ENCODE measurements at places on chromosomes 13 and 19.

DNA sequence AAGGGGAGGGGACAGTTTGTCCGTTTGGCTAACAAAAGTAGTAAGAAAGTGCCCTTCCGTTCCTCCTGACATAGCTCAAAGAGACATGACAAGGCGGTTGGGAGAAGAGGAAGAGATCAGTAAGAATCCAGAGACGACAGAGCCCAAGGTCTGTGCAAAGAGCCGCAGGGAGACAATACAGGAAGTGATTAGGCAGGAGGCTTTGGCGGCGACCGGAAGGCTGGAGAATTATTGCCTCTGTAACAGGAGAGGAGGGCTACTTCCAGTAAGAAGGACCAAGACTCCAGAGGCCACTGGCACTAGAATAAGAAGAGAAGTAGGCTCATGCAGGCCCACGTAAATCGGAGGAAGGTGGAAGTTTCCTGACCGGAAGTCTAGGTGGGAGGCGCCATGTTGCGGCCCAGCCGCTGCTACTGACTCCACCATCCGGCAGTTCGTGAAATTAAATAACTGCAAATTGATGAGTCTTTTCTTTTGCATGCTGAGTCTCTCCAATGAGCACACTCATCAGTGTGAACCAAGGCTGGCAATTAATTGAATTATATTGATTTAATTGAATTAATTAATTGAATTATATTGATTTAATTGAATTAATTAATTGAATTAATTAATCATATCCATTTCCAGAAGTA is 9.9 kb downstream of the RFX2 start:
- DNase-seq, result no peak

DNA sequence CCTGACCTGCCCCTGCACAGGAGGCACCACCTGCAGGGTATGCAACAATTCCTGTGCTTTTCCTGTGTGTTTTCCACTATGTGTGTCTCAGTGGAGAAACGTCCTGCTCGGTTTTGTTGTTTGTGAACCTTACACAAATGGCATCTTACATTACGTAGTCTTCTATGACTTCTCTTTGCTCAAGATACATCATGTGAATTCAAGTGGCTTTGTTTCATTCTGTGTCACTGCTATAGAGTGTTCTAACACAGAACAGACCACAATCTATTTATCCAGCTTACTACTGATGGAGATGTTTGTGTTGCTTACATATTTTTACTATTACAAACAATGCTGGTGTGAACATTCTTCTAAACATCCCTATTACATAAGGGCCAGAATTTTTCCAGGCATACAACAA is 97.7 kb downstream of the ANKRD10 start:
- no peak for DNase-seq

DNA sequence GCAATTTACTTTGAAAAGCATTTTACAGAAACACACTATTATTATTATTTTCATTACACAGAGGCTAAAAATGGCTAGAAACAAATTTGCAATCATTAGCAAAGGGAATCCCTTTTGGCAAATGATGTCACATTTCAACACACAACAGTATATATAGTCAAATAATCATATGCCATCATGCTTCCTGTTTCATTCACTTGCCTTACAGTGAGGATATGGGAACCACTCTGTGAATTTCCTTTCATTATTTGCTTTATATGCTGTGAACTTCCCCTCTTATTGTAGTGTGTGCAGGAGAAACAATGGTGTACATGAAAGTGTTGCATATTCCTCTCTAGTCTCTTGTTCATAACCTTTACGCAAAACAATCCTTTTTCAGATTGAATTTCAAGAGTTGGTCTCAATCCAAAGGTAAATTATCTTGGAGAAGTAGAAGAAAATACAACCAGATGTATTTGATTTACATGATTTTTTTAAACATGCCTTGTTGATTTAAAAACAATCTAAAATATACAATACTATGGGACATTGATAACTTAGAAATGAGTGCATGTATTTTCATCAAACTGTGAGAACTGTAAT is 657.3 kb downstream of the EFNB2 start:
- DNase-seq, result no peak

- DNase-seq, result no peak
Measured at GRCh38 chr19:43430142-43430710, 15.5 kb downstream of the TEX101 start.

DNA sequence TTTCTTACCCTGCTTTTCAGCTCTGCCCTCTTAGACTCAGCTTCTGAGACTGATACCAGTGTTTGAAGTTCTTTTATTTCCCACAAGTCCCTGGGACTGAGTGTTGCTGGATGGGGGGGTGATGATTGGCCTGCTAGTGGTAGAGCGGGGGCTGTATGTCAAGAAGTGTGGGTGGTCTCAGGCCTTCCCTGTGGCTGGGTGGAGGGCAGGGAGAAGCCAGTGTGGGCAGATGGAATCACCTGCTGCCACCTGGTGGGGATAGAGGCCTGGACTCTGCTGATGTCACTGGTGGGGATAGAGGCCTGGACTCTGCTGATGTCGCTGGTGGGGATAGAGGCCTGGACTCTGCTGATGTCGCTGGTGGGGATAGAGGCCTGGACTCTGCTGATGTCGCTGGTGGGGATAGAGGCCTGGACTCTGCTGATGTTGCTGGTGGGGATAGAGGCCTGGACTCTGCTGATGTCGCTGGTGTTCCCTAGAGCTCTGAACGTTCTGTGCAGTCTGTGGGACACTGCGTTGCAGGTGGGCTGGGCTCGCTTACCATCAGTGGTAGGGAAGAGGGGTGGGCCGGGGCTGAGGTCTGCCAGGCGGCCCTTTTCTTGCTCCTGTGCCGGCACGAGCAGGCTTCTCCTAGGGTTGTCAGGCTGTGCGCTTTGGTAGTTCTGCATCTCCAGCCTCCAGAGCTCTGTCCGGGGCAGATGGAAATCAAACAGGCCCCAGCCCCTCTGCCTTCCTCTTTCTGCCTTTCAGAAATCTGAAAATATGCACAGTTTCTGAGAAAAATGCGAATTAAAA is 101.3 kb downstream of the ARHGEF7 start:
- no peak for DNase-seq

GRCh38 chr19:1470305-1471009 is 8.6 kb downstream of the C19orf25 start:
- no peak for DNase-seq

GRCh38 chr13:32904266-32904665 is 112.0 kb upstream of the KL start:
- DNase-seq, result no peak

- DNase-seq, result no peak
Measured at GRCh38 chr13:101708115-101708514, 255.6 kb downstream of the ITGBL1 start.

GRCh38 chr19:13870873-13871272 is 6.1 kb upstream of the NANOS3 start:
- no peak for DNase-seq

- DNase-seq, result peak; percentile 8
Measured at GRCh38 chr13:53151336-53152056, 122.9 kb downstream of the OLFM4 start.

DNA sequence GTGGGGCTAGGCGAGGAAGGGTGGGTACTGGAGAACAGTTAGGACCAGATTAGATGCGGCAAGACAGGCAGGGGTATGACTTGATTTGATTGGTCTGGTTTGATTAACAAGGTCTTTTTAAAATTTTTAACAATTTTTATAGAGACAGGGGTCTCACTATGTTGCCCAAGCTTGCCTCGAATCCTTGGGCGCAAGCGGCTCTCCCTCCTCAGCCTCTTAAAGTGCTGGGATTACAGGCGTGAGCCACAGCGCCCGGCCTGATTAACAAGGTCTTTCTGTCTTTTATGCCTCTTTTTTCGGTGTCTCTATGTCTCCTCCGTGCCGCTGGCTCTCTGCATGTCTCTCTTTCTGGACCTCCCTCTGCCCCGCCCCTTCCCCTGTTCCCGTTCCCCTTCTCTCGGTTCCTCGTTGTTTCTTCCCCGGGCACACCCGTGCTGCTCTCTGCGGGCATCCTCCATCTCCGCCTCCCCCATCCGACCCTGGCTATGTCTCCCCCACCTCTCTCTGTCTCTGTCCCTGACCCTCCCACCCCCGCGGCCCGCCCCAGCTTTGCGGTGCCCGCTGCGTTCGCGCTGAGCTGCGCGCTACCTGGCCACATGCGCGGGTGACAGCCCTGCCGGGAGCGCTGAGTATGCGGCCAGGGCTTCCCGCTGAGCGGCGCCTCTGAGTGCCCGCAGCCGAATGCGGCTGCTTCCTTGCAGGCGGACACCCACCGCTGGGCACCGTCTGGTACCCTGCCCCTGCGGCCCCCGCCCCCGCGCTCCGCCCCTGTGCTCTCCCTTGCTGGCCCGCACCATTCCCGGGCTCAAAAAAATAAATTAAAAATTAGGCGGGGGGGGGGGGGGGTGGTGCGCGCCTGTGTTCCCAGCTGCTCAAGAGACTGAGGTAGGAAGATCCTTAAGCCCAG is 8.1 kb upstream of the SDHAF1 start:
- no peak for DNase-seq

DNA sequence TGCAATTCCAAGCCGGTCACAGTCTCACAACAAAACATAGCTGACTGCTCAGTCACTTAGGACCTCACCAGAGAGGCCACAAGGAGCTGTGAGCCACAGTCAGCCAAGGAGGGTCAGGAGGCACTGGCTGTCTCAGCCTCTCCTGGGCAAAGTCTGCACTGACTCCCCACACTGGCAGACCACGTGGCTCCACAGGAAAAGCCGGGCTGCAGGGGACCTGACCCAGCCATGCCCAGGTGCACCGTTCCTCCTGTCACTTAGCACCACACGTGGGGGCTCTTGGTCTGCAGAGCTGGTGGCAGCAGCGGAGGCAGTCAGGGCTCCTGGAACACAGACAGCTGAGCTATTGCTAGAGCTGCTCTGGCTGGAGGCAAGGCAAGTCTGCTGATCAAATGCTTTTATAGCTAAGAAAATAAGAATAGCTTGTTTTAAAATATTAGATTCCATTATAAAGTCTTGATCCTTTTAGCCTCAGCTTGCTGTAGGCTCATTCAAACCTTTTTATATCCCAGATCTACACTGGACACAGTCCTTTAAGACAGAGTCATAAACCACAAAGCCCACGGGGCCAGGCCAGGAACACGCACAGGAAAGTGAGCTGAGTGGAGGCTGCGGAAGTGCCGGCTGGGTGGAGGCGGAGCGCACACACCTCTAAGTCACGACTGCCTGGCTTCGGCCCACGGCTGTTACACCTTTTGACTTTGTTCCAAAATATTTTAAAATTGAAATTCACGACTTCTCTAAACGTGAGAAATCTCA is 744.1 kb downstream of the UQCRFS1 start:
- DNase-seq, result no peak

DNA sequence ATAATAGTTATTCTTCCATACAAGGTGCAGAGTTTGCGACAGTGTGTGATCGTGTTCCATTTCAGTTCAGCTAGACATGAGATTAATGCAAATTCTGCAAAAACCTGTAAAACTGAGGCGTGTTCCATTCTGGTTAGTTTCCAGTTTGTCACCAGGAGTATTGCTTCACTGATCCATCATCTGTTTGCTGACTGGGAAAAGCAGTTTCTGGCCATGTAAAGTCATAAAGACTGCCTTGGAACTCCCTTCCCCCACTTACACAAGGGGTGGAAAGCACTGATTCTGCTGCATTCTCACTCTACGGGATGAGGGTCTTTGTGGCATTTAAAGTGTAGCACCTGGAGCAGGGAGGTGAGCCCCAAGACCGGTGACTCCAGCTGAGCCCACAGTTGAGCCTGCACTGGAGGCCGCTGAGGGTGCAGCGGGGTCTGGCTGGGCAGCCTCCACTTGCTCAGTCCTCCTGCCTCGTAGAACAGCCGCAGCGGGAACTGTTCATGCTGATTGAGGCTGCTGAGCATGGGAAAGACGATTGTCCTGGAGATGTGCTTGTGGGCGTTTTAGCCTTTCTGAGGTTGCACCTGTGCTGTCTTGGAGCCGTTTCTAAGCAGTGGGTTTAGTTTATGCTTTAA is 2.0 kb downstream of the ZNF57 start:
- DNase-seq, result no peak

- no peak for DNase-seq
Measured at GRCh38 chr13:84831666-84832657, 949.7 kb upstream of the SLITRK1 start.

- DNase-seq, result no peak
Measured at GRCh38 chr13:56713656-56714055, 427.1 kb upstream of the PRR20A start.

GRCh38 chr19:4878491-4878968 is 11.1 kb upstream of the PLIN3 start:
- DNase-seq, result no peak

- DNase-seq, result no peak
Measured at GRCh38 chr19:49939721-49940481, 10.6 kb upstream of the NUP62 start.

- no peak for DNase-seq
Measured at GRCh38 chr13:110297011-110297410, 9.9 kb downstream of the COL4A1 start.

- DNase-seq, result no peak
Measured at GRCh38 chr13:89660752-89661151, 1686.7 kb upstream of the MIR17HG start.

GRCh38 chr19:947707-948539 is 22.1 kb downstream of the ARID3A start:
- no peak for DNase-seq

GRCh38 chr13:51156648-51157047 is 45.6 kb upstream of the C13orf42 start:
- DNase-seq, result no peak

GRCh38 chr19:41373993-41374392 is 2.3 kb upstream of the TMEM91 start:
- DNase-seq, result peak; percentile 86

GRCh38 chr13:77513719-77514335 is 21.7 kb upstream of the SCEL start:
- no peak for DNase-seq

DNA sequence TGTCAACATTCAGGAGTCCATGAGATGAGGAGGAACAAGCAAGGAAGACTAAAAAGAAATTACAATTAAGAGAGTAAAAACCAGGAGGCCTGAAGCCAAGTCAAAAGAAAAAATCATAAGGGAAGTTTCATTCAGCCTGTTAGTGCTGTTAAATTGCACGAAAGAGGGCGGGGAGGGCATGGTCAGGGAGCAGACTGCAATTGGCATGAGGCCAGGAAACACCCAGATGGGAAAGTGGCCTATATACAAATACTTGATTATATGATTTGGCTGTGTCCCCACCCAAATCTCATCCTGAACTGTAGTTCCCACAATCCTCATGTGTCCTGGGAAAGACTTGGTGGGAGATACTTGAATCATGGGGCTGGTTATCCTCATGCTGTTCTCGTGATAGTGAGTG is 43.9 kb downstream of the TNFSF13B start:
- DNase-seq, result no peak

GRCh38 chr19:383922-384798 is 24.8 kb downstream of the C2CD4C start:
- DNase-seq, result no peak

- no peak for DNase-seq
Measured at GRCh38 chr19:8144273-8144995, 5.0 kb downstream of the FBN3 start.

- DNase-seq, result no peak
Measured at GRCh38 chr19:48444129-48444935, 1.5 kb upstream of the GRWD1 start.
